ENCODE measurements at places on chromosomes 2 and 18.

DNA sequence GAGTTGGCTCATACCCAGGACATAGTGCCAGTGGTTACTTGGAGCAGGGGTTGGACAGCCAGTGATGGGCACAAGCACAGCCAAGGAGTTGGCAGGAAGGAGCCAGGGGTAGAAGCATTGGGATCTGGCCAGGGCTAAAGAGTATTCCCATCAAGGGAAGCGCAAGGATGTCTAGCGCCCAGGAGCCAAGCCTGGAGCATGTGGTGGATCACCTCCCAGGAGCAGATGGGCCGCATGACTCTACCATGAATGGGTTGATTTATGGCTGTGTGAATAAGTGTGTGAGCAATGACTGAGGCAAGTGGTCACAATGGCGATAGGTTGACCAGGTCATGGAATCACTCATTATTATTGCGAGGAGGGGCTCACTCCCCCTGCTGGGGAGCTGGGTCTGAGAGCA is 111.1 kb downstream of the FHOD3 start:
- DNase-seq = no peak

- no peak for DNase-seq
Observed at GRCh38 chr18:58249712-58250111, 205.7 kb downstream of the NEDD4L start.

DNA sequence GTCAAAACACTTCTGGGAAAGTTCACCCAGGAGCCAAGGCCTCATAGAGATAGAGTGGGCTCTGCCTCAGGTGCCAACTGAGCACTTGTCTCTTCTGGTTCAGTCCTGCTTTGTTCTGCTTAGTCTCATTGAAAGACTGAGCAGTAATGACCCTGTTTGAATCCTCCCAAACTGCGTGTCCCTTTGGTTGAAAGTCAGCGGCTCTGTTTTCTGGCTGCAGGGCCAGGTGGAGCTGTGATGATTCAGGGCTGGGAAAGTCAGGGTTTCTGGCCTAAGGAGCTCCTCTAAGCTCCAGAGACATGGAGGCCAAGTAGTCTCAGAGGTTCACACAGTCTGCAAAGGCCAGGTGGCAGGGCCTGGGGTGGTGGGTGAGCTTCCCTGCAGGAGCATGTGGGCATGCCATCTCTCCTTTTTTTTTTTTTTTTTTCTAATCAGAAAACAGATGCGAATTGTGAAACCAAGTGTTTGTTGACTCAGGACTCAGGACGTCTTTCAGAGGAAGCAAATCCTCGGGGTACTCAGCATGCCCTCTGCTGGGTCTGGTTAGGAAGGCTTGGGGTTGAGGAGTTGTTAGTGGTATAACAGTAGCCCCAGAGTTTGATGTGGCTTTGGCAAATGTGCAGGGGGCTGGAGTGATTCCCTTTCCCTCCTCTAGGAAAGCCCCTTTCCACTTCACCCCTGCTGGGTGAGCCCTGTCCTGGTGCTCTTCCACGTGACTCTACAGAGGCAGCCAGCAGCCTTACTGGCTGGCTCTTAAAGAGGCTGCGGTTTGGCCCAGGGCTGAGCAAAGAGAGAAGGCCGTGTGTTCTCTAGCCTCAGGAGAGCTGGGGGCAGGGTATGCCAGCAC is 38.3 kb downstream of the TMEM17 start:
- no peak for DNase-seq

GRCh38 chr2:493228-493627 is 184.0 kb downstream of the TMEM18 start:
- DNase-seq = no peak

- no peak for DNase-seq
Observed at GRCh38 chr2:16173893-16174692, 233.7 kb downstream of the MYCN start.

- no peak for DNase-seq
Observed at GRCh38 chr2:219658196-219658846, 30.9 kb downstream of the SLC4A3 start.

DNA sequence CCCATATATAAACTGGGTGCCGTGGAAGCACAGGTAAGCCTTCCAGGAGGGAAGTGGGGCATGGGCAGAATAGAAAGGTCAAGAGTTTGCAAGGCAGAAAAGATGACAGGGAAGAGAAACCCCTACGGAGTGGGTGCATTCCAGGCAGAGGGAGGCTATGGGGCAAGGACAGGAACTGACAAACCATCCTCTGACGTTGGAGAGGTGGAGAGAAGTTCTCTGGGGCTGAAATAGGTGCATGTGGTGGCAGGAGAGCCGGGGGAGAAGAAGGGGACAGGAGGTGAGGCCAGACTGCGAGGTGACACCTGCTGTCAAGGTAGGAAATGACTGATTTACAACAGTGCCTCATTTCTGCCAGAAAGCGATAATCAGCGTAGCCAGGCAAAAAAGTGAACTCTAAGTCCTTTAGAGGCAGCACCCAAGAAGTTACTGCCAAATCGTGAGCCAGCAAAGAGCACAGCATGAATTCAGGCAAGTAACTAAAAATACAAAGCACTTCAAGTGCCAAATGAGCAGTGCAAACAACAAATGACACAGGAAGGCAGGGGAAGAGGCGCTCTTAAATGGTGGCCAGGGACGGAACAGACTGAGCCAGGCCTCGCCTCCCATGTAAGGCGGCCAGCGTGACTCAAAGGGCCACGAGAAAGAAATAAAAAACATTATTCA is 113.3 kb upstream of the ACVR1C start:
- DNase-seq = no peak

GRCh38 chr2:120555092-120555491 is 180.6 kb upstream of the GLI2 start:
- DNase-seq = no peak

DNA sequence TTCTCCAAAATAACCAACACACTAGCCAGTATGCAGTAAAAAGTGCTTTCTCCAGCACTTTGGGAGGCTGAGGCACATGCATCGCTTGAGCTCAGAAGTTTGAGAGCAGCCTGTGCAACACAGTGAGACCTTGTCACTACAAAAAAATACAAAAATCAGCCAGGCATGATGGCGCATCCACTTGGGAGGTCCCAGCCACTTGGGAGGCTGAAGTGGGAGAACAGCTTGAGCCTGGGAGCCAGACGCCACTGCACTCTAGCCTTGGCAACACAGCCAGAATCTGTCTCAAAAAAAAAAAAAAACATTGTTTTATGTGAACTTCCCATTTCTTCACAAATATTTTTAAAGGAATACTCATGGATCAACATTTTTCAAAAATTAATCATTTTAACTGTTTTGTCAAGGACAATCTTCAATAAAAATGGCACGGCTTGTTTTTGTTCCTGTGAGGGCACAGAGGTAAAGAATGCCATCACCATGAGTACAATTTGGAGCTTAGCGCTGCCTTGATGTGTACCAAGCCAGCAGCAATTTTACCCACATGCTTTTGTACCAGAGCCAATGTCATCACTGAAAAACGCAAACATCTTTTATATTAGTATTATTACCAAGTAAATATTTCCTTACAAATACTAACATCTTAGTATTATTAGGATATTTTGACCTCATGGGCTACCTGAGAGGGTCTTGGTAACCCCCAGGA is 26.7 kb downstream of the RAB1A start:
- no peak for DNase-seq

GRCh38 chr2:26300234-26300925 is 45.6 kb upstream of the SELENOI start:
- DNase-seq = no peak

DNA sequence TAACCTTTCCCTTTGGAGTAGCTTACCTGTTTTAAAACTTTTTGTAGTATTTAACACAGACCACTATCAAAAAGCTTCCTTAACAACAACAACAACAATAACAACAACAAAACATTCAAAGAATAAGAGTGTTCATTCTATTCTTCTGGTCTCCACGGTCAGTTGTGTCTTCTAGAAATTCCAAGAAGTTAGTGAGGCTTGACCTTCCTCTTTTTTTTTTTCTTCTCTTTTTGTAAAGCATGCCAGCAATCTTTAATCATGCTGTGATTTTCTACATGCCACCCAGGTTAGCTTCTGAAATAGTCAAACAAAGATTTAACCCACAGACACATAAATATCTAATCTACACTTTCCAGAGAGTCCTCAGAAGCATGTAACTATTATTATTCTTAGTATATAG is 28.4 kb upstream of the KLHL14 start:
- no peak for DNase-seq

DNA sequence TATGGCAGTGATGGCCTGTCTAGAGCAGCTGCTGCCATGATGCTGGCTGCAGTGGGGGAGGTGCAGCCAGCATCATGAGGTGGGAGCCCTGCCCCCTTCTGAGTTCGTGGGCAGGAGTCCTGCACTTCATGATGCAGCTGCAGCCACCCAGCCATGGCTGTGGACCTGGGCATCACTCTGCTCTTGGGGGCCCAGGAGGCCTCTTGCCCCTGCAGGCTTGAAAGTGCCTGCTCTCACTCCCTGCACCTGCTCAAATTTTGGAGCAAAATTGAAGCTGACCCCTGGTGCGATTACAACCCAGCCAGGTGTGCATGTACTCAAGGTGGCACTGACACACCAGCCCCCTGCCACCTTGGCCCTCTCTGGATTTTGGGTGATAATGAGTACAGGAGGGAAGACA is 712.9 kb downstream of the NUP35 start:
- no peak for DNase-seq

DNA sequence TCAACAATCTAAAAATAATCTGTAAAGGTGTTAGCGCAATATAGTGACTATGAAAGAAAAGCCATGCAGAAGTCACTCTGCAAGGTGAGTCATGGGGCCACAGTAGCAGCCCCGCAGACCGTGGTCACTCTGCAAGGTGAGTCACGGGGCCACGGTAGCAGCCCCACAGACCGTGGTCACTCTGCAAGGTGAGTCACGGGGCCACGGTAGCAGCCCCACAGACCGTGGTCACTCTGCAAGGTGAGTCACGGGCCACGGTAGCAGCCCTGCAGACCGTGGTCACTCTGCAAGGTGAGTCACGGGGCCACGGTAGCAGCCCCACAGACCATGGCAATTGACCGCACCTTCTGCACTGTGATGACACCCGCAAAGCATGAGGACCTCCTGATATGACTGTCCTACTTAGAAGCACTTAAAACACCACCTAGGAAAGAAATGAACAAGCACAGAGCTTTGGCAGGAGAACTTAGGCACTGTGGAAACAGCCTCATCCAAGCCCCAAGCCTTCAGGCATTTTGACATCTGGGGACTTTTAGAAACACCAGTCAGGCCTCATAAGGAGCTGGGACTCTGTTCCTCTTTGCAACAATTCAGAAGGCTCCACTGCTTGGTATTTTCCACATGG is 70.1 kb downstream of the LDLRAD4 start:
- DNase-seq = no peak

GRCh38 chr2:149353421-149353820 is 23.0 kb downstream of the LYPD6 start:
- no peak for DNase-seq

- no peak for DNase-seq
Observed at GRCh38 chr18:55473058-55473457, 114.9 kb downstream of the TCF4 start.

Measured in cortex of kidney (tissue), 1 donor.